ENCODE measurements at places on chromosomes 2 and 18.

- no peak for DNase-seq
Observed at GRCh38 chr2:142290931-142291330, 160.1 kb upstream of the LRP1B start.

- no peak for DNase-seq
Observed at GRCh38 chr2:60535685-60536312, 17.7 kb downstream of the BCL11A start.

- DNase-seq, result no peak
Observed at GRCh38 chr18:26181343-26181826, 44.9 kb upstream of the TAF4B start.

- DNase-seq, result no peak
Observed at GRCh38 chr2:164976301-164976700, 21.0 kb upstream of the SLC38A11 start.
